ENCODE measurements at places on chromosomes 7 and 10. TPM values are rescaled to one million over a fixed set of nuclear protein-coding genes. Genes with fewer than 3 reads are reported as not detected.

SUN3 gene
- not detected for total RNA-seq

CRYGN gene
- not detected for total RNA-seq

SLC39A12 gene
- not detected for total RNA-seq

TSPAN15 gene
- total RNA-seq: 11.9 TPM

SRRM3 gene
- 4.6 TPM for total RNA-seq

SLC26A5 gene
- total RNA-seq: 0.20 TPM

STEAP2 gene
- 10.7 TPM for total RNA-seq

MTERF1 gene
- total RNA-seq: 9.0 TPM

NME8 gene
- total RNA-seq: not detected
